Activated gamma-delta T cell treated with Interleukin-2 at 50 U/mL for 16 hours (primary cell): ENCODE measurements at places on chromosomes 16 and 17.

DNA sequence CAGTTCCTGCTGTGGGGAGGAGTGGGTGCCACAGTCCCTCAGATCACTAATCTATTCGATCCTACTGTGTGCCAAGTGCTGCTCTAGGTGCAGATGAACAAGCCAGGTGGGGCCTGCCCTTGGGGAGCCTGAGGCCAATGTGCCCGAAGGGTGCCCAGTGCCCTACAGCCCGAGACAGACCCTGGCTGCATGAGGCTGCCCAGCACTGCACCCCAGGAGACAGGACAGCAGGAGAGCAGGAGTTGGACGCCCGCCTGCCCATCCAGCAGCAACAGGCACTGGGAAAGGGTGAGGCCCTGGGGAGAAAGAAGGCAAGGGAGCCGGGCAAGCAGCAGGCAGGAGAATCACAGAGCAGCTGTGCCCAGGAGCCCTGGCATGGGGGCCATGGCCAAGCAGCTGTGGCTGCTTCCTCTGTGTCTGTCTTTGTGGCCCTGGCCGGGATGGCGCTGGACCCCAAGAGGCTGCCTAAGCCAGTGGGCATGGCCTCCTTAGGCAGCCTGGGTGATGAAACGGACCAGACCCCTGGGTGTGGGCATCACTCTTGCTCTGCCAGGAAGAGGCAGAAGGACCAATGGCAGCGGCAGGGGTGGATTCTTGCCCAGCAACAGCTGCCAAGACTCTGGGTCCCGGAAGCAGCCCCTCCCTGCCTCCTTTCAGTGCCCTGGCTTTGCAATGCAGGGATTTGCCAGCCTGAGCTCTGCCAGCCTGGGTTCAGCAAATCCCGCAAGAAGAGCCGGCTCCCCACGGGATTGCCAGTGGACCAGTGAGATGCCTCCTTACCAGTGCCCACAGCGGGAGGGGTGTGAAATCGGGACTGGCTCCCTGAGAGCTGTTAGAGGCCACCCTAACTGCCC, 179.6 kb upstream of the TNRC6C start:
- DNase-seq = no peak

GRCh38 chr17:2090210-2090641, 35.3 kb downstream of the HIC1 start:
- DNase-seq = no peak

DNA sequence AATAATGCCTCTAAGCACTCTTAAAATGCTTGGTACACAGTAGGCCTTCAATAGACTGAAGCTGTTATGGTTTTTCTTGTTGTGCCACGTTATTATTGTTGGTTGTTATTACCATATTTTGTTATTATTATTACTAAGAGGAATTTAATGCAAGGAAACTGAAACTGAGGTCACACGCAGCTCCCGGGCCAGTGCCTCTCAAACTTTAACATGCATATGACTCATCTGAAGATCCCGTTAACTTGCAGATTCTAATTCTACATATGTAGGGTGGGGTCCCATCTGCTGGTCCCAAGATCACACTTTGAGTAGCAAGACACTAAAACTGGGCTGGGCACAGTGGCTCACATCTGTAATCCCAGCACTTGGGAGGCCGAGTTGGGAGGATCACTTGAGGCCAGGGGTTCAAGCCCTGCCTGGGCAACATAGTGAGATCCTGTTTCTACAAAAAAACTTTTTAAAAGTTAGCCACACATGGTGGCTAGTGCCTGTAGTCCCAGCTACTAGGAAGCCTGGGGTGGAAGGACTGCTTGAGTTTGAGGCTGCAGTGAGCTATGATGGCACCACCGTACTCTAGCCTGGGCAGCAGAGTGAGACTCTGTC, 888 bp downstream of the ACSM5 start:
- no peak for DNase-seq

DNA sequence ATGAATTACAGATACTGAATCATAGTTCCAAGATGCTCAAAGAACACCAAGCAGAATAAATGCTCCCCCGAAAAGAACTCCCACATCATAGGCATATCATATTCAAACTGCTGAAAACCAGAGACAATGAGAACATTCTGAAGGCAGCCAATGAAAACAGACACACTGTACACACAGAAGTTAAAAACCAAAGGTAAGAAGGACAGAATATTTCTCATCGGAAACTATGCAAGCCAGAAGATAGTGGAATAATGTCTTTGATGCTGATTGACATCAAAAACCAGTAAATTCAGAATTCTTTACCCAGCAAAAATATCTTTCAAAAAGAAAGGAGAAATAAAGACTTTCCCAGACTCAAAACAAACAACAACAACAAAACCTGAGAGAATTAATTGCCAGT, 73.8 kb upstream of the IRX5 start:
- no peak for DNase-seq

- no peak for DNase-seq
These were observed 99.2 kb downstream of the GOSR1 start for GRCh38 chr17:30576326-30576861.
